ENCODE measurements at places on chromosomes 12 and 14. TPM values are rescaled to one million over a fixed set of nuclear protein-coding genes. Genes with fewer than 3 reads are reported as not detected.

The FGF23 gene
- not detected for total RNA-seq

The ARHGEF25 gene
- 0.68 TPM for total RNA-seq

The GDF3 gene
- total RNA-seq: 2.9 TPM

The CCDC177 gene
- not detected for total RNA-seq

The TMEM179 gene
- total RNA-seq: not detected

The PRH2 gene
- not detected for total RNA-seq

The FOS gene
- 8.2 TPM for total RNA-seq

The KRT79 gene
- total RNA-seq: not detected

The SIX4 gene
- total RNA-seq: 0.51 TPM

The RNASE3 gene
- total RNA-seq: not detected

The CCDC77 gene
- 14.8 TPM for total RNA-seq

The COQ10A gene
- total RNA-seq: 8.4 TPM

The USP5 gene
- 85.3 TPM for total RNA-seq

The NRIP2 gene
- total RNA-seq: not detected

The ALG10 gene
- 12.9 TPM for total RNA-seq

The ADAM21 gene
- 0.33 TPM for total RNA-seq

The ASCL1 gene
- not detected for total RNA-seq

The CD163L1 gene
- total RNA-seq: 5.4 TPM

The ENDOU gene
- total RNA-seq: not detected

The COX8C gene
- not detected for total RNA-seq
